ENCODE measurements at places on chromosomes 2 and 18.

GRCh38 chr18:77150588-77150987, 18.0 kb upstream of the MBP start:
- no peak for DNase-seq

- no peak for DNase-seq
Measured at GRCh38 chr2:101398116-101398821, 11.0 kb upstream of the CREG2 start.

GRCh38 chr2:136112317-136113208, 5.4 kb downstream of the CXCR4 start:
- no peak for DNase-seq

DNA sequence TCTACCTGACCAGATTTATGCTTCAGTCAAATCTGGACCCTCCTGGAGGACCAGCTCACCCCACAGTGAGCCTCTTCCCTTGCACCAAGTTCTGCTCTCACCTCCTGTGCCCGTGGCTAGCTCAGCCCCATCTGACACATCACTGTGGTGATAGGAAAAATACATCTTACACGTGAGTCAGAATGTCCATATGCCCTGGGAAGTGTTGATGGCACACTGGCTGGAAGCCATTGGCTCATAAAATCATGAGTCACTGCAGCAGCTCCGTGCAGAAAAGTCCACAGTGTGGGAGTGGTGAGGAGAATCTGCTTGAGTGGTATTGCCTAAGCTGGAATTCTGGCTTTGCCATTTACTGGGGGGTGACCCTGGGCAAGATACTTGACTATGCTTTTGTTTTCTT, 42.6 kb upstream of the RAPGEF4 start:
- DNase-seq = peak; percentile 43

DNA sequence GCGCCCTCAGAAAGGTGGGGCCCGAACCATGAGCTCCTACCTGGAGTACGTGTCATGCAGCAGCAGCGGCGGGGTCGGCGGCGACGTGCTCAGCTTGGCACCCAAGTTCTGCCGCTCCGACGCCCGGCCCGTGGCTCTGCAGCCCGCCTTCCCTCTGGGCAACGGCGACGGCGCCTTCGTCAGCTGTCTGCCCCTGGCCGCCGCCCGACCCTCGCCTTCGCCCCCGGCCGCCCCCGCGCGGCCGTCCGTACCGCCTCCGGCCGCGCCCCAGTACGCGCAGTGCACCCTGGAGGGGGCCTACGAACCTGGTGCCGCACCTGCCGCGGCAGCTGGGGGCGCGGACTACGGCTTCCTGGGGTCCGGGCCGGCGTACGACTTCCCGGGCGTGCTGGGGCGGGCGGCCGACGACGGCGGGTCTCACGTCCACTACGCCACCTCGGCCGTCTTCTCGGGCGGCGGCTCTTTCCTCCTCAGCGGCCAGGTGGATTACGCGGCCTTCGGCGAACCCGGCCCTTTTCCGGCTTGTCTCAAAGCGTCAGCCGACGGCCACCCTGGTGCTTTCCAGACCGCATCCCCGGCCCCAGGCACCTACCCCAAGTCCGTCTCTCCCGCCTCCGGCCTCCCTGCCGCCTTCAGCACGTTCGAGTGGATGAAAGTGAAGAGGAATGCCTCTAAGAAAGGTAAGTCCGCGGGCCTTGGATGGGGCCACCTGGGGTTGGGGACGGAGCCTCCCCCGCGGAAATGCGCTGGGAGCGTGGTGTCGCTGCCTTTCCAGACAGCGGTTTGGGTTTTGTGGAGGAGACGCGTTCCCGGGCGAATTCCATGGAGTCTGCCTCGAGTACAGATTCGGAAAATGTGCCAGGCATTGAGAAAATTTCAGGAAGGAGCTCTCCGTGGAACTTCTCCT, 559 bp downstream of the HOXD1 start:
- DNase-seq = no peak

GRCh38 chr2:15993666-15994065, 53.3 kb downstream of the MYCN start:
- no peak for DNase-seq

GRCh38 chr2:84846741-84847142, 34.1 kb downstream of the TRABD2A start:
- DNase-seq = no peak

GRCh38 chr18:68817584-68817983, 19.7 kb downstream of the CCDC102B start:
- no peak for DNase-seq

- DNase-seq = no peak
Measured at GRCh38 chr2:47946593-47946992, 40.3 kb upstream of the FBXO11 start.

DNA sequence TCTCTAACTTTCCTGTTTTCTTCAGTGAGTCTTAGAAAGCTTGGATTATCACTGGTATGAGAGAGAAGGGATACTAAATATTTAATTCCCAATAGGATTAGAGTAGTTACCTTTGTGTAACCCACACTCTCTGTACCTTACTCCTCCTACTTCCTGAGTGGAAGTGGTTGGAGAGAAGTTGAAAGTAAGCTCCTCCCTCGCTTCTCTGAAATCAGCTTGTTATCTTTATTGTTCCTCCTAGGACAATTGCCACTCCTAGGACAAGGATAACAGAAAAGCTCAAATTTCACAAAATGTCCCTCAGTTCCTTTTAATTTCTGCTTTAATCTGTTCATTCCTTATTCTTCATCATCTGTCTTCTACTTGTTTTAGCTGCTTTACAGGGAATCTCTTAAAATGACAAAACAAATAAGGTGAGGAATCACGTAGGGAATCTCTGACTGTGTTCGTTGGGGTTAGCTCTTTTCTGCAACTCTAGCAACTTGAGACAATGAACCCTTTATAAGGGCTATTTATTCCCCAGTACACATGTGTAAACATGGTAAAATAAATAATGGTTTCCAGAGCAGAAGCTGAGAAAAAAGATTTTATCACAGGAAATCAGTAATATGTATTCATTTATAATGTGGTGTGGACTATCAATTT, 8.6 kb downstream of the ITPRID2 start:
- DNase-seq = no peak

- DNase-seq = no peak
Measured at GRCh38 chr2:199716807-199717586, 134.0 kb downstream of the FTCDNL1 start.

- no peak for DNase-seq
Measured at GRCh38 chr18:48201337-48202005, 207.7 kb downstream of the ZBTB7C start.

- no peak for DNase-seq
Measured at GRCh38 chr2:164697688-164698461, 76.6 kb upstream of the GRB14 start.

GRCh38 chr2:25081237-25081790, 39.4 kb downstream of the EFR3B start:
- DNase-seq = no peak

DNA sequence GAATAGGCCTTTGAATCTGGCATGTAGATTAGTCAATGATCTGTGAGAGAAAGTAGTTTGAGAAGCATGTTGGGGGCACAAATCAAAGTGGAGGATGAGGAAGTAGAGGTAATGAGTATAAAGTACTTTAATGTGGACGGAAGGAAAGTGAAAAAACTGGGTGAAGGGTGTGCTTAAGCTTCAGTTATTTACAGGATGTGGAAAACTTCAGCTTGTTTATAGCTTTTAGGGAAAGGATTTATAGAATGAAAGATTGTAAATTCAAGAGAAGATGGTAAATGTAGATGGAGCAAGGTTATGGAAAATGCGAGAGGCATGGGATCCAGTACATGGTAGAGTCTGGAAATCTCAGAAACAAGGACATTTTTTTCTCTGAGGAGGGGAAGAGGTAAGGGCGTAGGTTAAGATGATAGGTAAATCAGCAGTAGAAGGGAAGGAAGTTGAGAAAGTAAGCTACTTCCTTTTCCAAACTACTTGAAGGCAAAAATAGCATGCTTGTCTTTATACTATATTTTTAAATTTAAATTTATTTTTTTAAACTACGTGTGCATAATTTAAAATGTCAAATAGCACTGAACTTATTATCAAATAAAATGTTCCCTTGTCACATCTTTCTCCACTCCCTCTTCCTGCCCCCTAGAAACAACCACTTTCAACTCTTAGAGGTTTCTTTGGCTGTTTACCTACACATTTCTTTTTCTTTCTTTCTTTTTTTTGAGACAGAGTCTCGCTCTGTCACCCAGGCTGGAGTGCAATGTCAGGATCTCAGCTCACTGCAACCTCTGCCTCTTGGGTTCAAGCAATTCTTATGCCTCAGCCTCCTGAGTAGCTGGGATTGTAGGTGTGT, 8.5 kb downstream of the FAM117B start:
- no peak for DNase-seq

GRCh38 chr2:100104718-100105677, 37.4 kb downstream of the AFF3 start:
- DNase-seq = no peak

- DNase-seq = no peak
Measured at GRCh38 chr2:74951211-74951754, 7.2 kb upstream of the POLE4 start.

DNA sequence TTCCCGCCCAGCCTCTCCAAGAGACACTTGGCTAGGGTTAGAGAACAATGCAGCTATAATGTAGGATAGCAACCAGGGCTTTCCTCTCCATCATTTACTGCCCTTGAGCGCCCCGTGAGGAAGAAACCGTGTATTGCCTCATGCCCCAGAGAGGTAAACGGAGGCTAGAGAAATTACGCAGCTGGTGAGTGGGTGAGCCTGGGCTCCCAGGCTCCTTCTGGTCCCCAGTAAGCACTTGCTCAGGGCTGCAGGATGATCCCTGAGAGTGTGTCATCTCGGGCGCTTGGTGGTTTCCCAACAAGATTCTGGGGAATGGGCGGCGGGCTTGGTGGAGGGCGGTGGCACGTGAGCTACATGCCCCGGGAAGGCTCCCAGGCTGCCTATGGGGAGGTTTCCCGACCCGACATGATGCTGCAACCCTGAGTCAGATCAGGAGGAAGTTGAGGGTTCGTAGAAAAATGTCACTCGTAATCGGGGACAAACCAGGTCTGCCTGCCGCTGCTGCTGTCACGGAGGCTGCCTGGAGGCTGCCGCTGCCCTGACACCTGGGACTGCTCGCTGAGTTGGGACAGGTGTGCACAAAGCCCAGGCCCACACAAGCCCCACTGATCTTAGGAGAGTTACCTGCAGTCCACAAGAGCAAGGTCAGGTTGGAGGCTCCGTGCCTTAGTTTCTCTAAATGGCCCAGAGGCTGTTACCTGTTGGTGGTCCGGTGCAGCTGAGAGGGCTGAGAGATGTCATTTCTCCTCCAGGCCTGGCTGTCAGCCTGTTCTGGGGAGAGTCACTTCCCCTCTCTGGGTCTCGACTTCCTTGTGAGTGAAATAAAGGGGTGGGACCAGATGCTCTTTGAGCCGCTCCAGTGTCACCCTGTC, at the start of gene GPR55:
Gene GPR55 (minus strand): TSS at position 773 of the 872 bp plus-strand sequence. CDS start 14,280 bp downstream, outside the sequence.
- peak; percentile 73 for DNase-seq

DNA sequence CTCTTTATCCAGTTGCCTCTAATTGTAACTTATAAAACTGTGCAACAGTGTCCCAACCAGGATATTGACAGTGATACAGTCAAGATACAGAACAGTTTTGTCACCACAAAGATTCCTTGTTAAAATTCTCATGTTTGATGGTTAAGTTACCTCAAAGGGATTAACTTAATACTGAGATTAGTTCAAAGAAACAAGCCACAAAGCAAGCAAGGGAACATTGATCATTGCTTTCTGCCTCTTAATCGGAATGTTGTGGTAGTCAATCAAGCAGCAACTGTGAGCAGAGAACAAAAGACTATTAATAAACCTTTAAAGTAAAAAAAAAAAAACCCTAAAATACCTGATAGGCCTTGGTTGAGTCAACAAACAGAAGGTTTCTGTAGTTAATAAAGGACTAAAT, 352.3 kb downstream of the PARD3B start:
- no peak for DNase-seq

DNA sequence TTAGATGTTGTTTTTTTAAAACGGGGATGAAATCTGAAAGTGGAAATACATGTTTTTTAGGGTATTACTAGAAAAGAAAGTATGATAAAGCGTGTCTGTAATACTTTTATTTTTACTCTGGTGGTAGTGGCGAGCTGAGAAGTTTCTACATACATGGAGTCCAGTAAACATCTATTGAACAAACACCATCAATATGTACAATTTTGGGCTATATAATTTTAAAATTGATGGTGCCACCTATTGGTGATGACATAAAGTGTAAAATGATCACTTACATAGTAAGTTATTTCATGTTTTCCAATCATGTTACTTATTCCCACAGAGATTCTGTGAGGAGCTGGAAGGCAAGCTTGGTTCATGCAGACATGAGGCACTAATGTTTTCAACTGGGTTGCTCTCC, 31.5 kb upstream of the NFE2L2 start:
- no peak for DNase-seq

GRCh38 chr2:20621366-20622295, 29.3 kb downstream of the HS1BP3 start:
- DNase-seq = no peak

DNA sequence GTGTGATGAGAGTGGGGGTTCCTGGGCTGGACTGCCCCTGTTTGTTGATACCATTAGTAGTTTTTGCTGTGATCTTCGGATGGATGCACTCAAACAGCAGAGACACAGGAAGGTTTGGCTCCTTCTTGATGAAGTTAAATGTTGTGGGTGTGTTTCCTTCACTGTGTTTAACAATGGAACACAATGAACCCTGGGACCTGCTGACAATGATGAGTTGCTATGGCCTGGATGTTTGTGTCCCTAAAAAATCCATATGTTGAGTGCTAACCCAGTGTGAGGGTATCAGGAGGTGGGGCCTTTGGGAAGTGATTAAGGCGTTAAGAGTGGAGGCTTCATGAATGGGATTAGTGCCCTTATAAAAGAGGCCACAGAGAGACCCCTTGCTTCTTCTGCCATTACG, 237.4 kb upstream of the HS6ST1 start:
- no peak for DNase-seq

DNA sequence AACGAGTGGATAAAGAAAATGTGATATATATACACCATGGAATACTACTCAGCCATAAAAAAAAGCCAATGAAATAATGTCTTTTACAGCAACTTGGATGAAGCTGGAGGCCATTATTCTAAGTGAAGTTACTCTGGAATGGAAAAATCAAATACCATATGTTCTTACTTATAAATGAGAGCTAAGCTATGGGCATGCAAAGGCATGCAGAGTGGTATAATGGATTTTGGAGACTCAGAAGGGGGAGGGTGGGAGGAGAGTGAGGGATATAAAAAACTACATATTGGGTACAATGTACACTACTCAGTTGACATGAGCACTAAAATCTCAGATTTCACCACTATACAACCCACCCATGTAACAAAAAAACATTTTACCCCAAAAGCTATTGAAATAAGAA, 1.7 kb upstream of the MSGN1 start:
- no peak for DNase-seq

- DNase-seq = no peak
Measured at GRCh38 chr2:140863713-140864112, 1267.1 kb downstream of the LRP1B start.

GRCh38 chr2:190150413-190150812, 87.9 kb upstream of the MSTN start:
- DNase-seq = no peak

- DNase-seq = no peak
Measured at GRCh38 chr2:237097326-237097910, 11.7 kb downstream of the COPS8 start.
